ENCODE measurements at places on chromosomes 2 and 18.

DNA sequence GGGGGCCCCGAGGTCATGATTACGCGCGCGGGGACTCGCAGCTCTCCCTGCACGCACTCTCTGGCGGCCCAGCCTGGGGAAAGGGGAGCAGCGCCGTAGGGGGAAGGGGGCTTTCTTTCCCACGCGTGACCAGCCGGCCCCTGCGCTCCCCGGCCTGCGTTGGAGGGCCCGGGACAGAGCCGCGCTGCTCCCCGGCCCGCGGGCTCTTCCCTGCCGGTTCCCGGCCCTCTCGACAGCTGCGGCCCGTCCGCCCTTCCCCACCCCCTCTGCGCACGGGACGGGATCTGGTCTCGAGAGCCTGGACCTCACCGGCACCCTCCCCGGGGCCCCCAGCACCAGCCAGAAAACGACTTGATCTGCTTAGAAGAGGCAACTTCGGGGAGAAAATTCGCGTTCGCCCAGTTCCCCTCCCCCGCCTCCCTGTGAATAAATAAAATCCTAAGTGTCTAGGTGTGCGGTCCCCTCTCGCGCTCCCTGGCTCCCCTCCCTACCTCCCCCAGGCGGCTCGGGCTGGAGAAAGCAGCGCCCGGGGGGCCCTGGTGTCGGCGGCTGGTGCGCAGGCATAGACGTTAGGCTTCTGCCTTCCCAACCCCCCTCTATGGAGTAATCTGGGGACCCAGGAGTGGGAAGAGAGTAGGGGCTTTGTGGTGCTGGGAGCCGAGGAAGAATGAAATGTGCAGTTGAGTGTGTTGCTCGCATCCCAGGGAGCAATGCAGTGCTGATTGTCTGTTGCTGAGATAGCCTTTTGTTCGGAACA lies 803 bp upstream of the FIGN start:
- DNase-seq: no peak

- DNase-seq: no peak
Observed at GRCh38 chr18:57208047-57208446, 61.2 kb downstream of the BOD1L2 start.

- DNase-seq: no peak
Observed at GRCh38 chr2:88950010-88950409, 258.5 kb downstream of the RPIA start.

GRCh38 chr18:63539904-63540510 lies 2.2 kb upstream of the SERPINB12 start:
- DNase-seq: no peak

DNA sequence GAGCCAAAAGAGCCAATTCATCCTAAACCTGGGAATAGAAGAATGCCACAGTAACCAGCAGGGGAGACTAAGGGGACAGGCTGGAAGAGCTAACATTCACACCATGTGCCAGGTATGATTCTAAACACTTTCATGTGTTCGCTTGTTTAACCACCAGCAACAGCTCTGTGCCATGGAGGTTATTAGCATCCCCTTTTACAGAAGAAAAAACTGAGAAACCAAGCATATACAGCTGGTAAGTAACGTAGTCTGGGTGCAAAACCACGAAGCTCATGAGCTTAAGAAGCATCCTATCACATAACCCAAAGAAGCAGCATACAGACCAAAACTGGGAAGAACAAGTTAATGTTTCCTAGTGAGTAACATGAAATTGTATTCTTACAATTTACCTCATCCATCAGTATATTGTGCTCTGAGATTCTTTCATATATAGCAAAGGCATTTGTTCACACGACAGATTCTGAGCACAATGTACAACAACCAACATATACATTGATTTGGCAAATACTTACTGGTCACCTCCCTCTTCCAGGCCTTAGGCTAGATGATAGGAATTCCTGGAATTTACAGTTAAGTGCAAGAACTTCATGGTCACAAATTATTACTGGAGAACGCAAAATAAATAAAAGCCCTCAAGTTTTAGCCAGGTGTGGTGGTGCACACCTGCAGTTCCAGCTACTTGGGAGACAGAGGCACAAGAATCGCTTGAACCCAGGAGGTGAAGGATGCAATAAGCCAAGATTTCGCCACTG lies 36.5 kb upstream of the HNRNPA3 start:
- no peak for DNase-seq

DNA sequence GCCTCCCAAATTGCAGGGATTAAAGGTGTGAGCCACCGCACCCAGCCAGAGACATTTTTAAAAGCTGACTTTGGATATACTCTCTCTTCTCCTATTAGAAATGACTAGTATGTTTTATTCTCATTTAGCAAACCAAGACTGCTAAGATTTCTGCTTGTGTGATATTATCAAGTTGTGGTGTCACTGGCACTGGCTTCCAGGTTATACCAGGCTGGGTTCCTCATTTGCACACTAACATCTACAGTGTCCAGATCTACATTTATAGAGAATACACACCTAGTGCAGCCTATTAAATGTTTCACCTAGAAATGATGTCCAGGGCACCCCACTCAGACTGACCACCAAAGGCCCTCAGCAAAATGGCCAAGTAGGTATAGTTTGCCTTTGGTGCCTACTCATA lies 265.3 kb upstream of the STON1 start:
- DNase-seq: no peak
